Activated CD8-positive, alpha-beta T cell treated with anti-CD3 and anti-CD28 coated beads for 36 hours (primary cell): ENCODE measurements at places on chromosomes 16 and 17. TPM values are rescaled to one million over a fixed set of nuclear protein-coding genes. Genes with fewer than 3 reads are reported as not detected.
A peak's percentile ranks its signal among the peaks of the same experiment; 100 is the strongest.

The CDH8 gene
- not detected for total RNA-seq

The TMEM98 gene
- not detected for total RNA-seq

The CTRB1 gene
- total RNA-seq: not detected

DNA sequence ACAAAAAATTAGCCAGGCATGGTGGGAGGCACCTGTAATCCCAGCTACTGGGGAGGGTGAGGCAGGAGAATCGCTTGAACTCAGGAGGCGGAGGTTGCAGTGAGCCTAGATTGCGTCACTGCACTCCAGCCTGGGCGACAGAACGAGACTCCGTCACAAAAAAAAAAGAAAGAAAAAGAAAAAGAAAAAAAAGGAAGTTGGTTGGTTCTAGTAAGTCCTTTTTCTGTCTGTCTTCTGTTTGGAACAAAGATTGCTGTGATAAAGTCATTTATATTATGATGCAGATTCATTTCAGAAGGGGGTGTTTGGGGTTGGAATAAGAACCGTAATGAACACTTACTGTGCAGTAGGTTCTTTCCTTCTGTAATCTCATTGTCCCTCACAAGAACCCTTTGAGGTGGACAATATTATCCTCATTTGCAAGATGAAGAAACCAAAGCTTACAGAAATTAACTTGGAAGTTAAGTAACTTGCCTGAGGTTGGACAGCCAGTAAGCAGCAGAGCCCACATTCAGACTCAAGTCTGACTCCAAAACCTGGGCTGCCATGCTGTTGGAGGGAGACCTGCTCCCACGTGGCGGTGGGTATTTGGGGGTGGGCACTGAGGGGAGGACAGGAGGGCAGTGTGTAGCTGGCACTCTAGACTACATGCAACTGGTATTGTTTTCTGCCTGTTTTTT lies 10.3 kb downstream of the MINK1 start:
- DNase-seq: no peak

- no peak for DNase-seq
These were observed 371.6 kb upstream of the MAF start for GRCh38 chr16:79972053-79972704.

GRCh38 chr17:75079023-75079373 lies 8.8 kb upstream of the SLC16A5 start:
- no peak for DNase-seq

GRCh38 chr17:50935221-50935995 lies 69.3 kb upstream of the TOB1 start:
- no peak for DNase-seq

- DNase-seq: no peak
These were observed 118.5 kb downstream of the USP22 start for GRCh38 chr17:20924306-20924705.

DNA sequence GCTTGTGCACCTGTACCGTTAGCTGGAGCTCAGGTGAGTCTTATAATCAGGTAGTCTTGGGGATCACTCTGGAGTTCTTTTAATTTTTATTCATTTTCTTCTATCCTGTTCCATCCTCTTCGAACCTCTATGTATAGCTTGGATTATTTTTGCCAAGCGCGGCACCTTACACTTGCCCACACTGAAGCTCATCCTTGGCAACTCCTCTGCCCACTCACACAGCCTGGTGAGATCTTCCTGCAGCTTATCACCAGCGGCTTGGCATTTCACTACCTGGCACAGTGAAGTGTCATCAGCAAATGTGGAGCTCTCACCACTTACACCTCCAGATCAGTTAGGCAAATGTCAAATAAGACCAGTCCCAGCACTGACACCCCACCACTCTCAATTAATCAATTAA lies 116.7 kb downstream of the CACNG3 start:
- DNase-seq: no peak

- no peak for DNase-seq
These were observed 8.6 kb upstream of the DUSP14 start for GRCh38 chr17:37481001-37481665.

- DNase-seq: no peak
These were observed 1.5 kb upstream of the CMIP start for GRCh38 chr16:81442916-81443687.

DNA sequence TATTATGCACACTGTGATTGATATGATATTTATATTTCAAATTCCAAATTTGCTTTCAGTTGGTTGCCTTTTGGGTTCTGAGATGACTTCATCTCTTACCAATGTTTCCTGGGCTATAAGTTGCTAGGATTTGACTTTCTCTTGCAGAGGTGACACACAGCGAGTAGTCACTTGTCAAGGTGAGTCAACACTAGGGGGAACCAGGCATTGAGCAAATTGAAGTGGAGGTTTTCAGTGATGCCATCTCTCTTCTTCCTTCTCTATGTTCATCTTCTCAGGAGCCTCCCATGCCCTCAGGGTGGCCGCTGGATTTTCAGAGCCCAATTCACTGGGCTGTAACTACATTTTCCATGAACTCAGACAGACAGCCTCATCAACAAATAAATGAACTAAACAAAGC lies 6.0 kb upstream of the CPD start:
- peak; percentile 54 for DNase-seq

DNA sequence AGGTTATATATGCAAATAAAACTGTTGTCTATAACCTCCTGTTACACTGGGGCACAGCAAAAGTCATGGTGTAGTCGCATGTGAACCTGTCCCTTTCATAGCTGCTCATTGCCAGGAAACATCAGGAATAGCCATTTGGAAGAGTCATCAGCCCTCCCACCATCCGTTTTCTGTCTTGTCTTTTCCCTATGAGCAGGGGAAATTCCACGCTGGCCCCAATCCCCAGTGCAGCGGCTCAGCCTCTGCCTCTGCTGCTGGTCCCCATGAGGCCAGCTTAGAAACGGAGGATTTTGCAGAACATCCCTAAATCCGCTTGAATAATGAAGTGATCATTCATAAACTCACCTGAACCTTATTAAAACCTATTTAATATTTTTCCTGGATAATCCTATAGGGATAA lies 10.5 kb downstream of the MAPT start:
- no peak for DNase-seq

DNA sequence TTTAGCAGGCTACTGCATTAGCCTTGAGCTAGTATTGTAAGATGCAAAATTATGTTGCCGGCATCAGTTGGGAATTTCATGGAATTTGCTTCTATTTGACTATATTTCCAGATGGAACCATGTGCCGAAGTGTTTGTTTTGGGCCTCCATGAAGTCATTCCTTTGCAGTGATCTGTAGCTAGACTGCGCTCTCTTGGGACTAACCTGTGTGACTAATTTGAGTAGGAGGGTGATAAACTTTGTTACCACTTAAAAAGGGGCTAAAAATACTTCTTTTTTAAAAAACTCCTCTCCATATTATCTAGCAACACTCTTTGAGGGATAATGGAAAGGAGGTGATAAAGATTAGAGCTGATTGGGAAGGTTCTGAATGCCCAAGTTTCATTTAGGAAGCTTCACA lies 166.8 kb upstream of the TBX2 start:
- no peak for DNase-seq

- DNase-seq: no peak
These were observed 970.3 kb upstream of the RBFOX1 start for GRCh38 chr16:6362321-6362720.

GRCh38 chr17:14732211-14732610 lies 431.3 kb downstream of the HS3ST3B1 start:
- no peak for DNase-seq

DNA sequence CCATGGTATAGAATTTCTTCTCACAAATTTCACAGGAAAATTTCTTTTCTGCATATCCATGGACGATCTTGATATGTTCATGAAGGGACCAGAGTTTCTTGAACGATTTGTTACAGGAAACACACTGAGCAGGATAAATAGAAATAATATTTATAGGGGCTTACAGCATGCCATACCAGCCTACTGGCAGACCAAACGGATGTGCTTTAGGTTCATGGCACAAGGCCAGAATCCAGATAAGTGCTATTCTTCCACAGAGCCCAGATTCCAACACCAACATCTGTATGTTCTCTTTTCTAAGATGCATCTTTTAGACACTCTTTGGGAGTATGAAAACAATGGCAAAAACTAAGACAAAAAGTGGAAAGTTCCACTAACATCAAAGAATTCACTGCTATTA lies 49.3 kb downstream of the ZNF652 start:
- DNase-seq: no peak
